Lung (tissue), 17 donors: ENCODE measurements at places on chromosomes 16 and 17. TPM values are rescaled to one million over a fixed set of nuclear protein-coding genes. Genes with fewer than 3 reads are reported as not detected.

The NXPH3 gene
- 1.7 TPM for total RNA-seq

The CXCL16 gene
- 139 TPM for total RNA-seq

The ARHGAP23 gene
- 91.7 TPM for total RNA-seq

The GRIN2C gene
- total RNA-seq = 0.03 TPM

GRCh38 chr16:180101-180675 is at the start of gene HBQ1:
HBQ1 (plus strand) TSS chr16:180459; CDS start chr16:180487, 28 bp downstream.
- peaks cover 6% of the 10 kb centered on the region for H3K4me1 ChIP-seq
- DNase-seq = peak; percentile 39
- H3K27ac ChIP-seq = no peak within 1 kb of the TSS
- no peak within 1 kb of the TSS for H3K4me3 ChIP-seq
- H3K27me3 ChIP-seq = peaks cover 33% of the 10 kb centered on the region

- no peak overlapping the region for H3K4me3 ChIP-seq
- DNase-seq = no peak
- no peak overlapping the region for H3K27ac ChIP-seq
- no peaks in the 10 kb centered on the region for H3K36me3 ChIP-seq
Observed at GRCh38 chr16:70416748-70417616, 21.9 kb downstream of the ST3GAL2 start.

- peak overlapping the region; percentile 73 for H3K4me3 ChIP-seq
- peaks cover 3% of the 10 kb centered on the region for H3K36me3 ChIP-seq
- peaks cover 10% of the 10 kb centered on the region for H3K4me1 ChIP-seq
- no peaks in the 10 kb centered on the region for H3K27me3 ChIP-seq
Observed at GRCh38 chr17:81393684-81394376, 1.4 kb upstream of the BAHCC1 start.

GRCh38 chr16:16982614-16983013 is 488.1 kb downstream of the XYLT1 start:
- no peak overlapping the region for H3K27ac ChIP-seq
- no peaks in the 10 kb centered on the region for H3K4me1 ChIP-seq
- no peak overlapping the region for H3K4me3 ChIP-seq
- H3K36me3 ChIP-seq = no peaks in the 10 kb centered on the region

- no peak overlapping the region for H3K27ac ChIP-seq
- no peaks in the 10 kb centered on the region for H3K36me3 ChIP-seq
- no peaks in the 10 kb centered on the region for H3K27me3 ChIP-seq
- H3K4me1 ChIP-seq = no peaks in the 10 kb centered on the region
- DNase-seq = no peak
Observed at GRCh38 chr17:51528111-51528510, 267.8 kb downstream of the UTP18 start.

DNA sequence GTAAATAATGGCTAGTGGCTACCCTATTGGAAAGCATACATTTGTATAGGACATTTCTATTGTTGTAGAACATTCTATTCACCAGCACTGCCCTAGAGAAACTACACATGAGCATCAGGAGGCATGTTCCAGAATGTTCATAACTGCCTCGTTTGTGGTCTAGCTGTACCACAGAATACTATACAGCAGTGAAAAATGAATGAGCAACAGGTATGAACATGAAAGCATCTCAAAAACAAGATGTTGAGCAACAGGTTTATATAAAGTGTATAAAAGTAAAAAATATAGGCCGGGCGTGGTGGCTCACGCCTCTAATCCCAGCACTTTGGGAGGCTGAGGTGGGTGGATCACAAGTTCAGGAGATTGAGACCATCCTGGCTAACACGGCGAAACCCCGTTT is 91.7 kb downstream of the BMERB1 start:
- no peaks in the 10 kb centered on the region for H3K36me3 ChIP-seq
- H3K27ac ChIP-seq = no peak overlapping the region
- peaks cover 7% of the 10 kb centered on the region for H3K4me1 ChIP-seq
- DNase-seq = no peak
